ENCODE measurements at places on chromosomes 11 and 22.

DNA sequence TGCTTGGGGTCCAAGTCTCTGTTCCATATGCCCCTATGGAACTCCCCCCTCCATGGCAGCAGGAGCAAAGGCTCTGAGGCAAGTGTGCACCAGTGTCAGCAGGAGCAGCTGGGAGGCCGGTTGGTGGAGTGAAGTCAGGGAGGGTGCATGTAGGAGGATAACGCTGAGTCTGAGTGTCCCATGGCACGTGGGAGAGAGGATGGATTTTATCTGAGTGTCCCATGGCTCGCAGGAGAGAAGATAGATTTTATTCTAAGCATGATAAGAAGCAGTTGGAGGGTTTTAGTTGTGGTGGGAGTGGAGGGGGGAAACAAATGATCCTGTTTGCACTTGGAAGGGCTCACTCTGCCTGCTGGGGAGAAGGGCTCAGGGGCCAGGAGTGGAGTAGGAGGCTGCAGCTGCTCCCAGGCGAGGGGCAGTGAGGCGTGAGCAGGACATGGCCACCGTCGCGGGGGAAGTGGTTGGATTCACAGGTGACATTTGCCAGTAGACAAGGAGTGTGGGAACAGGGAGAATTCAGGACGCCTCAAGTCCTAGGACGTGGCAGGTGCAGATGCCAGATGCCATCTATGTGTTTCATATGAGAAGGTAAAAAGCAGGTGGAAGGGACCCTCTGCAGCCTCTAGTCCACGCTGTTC, 33.6 kb upstream of the PARVG start:
- no peak for DNase-seq

GRCh38 chr11:68931911-68932310, 28.2 kb downstream of the IGHMBP2 start:
- no peak for DNase-seq

DNA sequence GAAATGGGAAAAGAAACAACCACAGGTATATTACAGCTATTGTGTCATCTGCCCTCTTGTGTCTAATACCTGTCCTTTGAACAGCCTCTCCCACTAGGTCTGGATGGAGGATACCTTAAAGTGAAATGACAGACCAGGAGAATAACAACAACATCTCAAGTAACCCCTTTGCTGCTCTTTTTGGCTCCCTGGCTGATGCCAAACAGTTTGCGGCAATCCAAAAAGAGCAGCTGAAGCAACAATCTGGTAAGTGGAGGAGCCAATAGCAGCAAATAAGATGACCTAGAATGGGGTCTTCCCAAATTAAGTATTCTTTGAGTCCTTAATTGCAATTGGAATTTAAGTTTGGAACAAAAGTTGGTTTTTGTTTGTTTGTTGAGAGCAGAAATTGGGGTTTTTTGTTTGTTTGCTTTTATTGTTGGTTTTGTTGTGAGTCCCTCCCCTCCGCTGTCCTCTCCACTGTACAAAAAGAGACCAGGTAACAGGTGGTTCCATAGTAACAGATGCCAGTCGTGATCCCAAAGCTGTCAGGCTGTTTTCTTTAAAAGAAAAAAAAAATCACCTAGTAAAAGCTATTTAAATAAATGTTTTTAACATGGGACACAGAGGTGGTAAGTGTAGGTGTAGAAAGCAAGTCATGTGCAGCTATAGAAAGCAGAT, 5.7 kb downstream of the UBE4A start:
- DNase-seq: no peak

- no peak for DNase-seq
These were observed 367.6 kb downstream of the TMEM135 start for GRCh38 chr11:87405356-87405755.

GRCh38 chr11:59814021-59814420, 3.4 kb upstream of the MRPL16 start:
- no peak for DNase-seq

DNA sequence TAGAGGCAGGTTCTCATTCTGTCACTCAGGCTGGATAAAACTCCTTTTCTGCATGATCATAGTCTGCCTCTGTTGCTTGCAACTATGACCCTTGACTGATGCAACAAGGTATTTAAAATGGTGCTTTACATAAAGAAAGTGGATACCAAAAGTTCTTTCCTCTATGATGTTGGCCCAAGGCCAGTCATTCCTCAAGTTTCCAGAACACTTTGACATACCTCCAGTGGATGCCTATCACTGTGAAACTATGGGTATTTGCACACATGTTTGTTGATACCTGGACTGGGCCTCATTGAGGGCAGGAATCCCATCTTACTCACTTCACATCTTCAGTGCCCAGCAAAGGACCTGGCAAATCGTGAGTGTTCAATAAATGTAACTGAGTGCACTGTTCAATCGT, 159.0 kb upstream of the ZC3H12C start:
- DNase-seq: no peak

- DNase-seq: no peak
These were observed 24.0 kb downstream of the SLC43A1 start for GRCh38 chr11:57491371-57492061.

- DNase-seq: no peak
These were observed 16.1 kb upstream of the MS4A7 start for GRCh38 chr11:60362241-60362640.

- DNase-seq: no peak
These were observed 17.1 kb upstream of the IFITM3 start for GRCh38 chr11:337711-338110.

DNA sequence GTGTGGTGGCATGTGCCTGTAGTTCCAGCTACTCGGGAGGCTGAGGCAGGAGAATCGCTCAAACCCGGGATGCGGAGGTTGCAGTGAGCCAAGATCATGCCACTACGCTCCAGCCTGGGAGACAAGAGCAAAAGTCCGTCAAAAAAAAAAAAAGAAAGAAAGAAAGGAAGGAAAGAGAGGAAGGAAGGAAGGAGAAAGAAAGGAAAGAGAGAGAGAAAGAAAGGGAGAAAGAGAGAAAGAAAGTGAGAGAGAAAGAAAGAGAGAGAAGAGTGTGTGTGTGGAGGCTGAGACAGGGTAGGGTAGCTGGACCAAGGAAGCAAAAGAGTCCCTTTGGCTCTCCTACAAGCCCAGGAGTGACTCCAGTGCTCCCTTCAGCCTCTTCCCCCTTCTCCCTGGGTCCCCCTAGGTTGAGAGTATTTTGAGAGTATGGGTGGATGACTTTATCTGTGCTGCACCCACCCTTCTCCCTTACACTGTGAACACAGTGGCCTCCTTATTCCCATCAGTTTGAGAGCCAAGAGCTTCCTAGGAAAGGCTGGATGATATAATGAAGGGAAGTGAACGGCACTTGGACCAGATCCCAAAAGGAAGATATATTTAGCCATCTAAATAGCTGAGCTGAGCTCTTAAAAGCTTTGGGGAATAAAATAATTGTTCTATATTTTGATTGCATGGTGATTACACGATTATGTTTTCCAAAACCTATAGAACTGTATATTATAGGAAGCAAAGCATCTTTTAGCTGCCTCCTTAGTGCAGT, 9.5 kb upstream of the DENND5A start:
- DNase-seq: no peak

GRCh38 chr11:20448834-20449233, 61.3 kb downstream of the PRMT3 start:
- DNase-seq: no peak
